ENCODE measurements at places on chromosomes 7 and 10. TPM values are rescaled to one million over a fixed set of nuclear protein-coding genes. Genes with fewer than 3 reads are reported as not detected.

STEAP2 gene
- polyA plus RNA-seq = 2.1 TPM

TMEM229A gene
- polyA plus RNA-seq = not detected

ERV3-1 gene
- polyA plus RNA-seq = 7.3 TPM

MYL10 gene
- not detected for polyA plus RNA-seq

ZNF804B gene
- not detected for polyA plus RNA-seq

HOXA3 gene
- polyA plus RNA-seq = 4.3 TPM

LEP gene
- 0.02 TPM for polyA plus RNA-seq

LBX1 gene
- polyA plus RNA-seq = not detected

SLC39A12 gene
- polyA plus RNA-seq = 0.01 TPM

AKR1D1 gene
- polyA plus RNA-seq = not detected

EFCAB10 gene
- polyA plus RNA-seq = not detected

ZNF485 gene
- 2.8 TPM for polyA plus RNA-seq

DNAJB6 gene
- polyA plus RNA-seq = 118 TPM

GPR141 gene
- 0.20 TPM for polyA plus RNA-seq

PLEKHS1 gene
- 0.08 TPM for polyA plus RNA-seq

Measured in esophagus (tissue), 2 donors.